Inflammatory macrophage (primary cell): ENCODE measurements at places on chromosomes 16 and 17.

GRCh38 chr17:39349246-39349645 lies 52.2 kb downstream of the FBXL20 start:
- DNase-seq: no peak

DNA sequence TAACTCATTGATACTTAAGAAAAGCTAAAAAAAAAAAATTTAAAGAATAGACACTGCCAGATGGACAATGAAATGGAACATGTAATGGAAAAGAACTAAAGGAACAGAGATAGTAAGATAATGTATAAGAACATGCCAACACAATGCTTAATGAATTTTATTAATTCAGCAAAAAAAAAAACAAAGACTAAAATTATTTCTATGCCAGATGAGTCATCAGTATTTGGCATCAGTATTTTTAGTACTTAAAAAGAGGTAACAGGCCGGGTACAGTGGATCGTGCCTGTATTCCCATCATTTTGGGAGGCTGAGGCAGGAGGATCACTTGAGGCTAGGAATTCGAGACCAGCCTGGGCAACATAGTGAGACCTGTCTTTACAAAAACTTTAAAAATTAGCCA lies 168.5 kb downstream of the CYB561 start:
- no peak for DNase-seq

DNA sequence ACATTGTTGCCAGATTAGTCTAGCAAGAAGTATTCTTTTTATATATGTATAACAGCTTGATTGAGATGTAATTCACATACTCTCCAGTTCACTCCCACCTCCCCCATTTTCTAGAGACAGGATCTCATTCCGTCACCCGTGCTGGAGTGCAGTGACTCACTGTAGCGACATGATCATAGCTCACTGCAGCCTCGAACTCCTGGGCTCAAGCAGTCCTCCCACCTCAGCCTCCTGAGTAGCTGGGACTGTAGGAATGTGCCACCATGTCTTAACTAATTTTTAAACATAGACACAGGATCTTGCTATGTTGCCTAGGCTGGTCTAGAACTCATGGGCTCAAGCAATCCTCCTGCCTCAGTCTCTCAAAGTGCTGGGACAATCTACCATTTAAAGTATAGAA lies 3.3 kb upstream of the RSAD1 start:
- no peak for DNase-seq

GRCh38 chr16:10324210-10324609 lies 61.7 kb upstream of the ATF7IP2 start:
- no peak for DNase-seq

DNA sequence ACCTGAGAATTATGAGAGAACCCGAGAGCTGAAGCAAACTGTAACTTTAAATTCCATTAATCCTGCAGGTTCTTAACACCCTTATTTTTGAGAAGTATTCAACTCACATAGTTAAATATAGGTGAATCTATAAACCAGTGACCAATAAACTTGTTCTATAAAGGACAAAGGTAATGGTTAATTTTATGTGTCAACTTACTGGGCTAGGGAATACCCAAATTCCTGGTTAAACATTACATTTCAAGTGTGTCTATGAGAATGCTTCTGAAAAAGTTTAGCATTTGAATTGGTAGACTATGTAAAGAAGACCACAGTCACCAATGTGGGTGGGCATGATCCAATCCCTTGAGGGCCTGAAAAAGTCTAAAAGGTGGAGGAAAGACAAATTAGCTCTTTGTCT lies 99.1 kb downstream of the KCNJ2 start:
- DNase-seq: no peak

DNA sequence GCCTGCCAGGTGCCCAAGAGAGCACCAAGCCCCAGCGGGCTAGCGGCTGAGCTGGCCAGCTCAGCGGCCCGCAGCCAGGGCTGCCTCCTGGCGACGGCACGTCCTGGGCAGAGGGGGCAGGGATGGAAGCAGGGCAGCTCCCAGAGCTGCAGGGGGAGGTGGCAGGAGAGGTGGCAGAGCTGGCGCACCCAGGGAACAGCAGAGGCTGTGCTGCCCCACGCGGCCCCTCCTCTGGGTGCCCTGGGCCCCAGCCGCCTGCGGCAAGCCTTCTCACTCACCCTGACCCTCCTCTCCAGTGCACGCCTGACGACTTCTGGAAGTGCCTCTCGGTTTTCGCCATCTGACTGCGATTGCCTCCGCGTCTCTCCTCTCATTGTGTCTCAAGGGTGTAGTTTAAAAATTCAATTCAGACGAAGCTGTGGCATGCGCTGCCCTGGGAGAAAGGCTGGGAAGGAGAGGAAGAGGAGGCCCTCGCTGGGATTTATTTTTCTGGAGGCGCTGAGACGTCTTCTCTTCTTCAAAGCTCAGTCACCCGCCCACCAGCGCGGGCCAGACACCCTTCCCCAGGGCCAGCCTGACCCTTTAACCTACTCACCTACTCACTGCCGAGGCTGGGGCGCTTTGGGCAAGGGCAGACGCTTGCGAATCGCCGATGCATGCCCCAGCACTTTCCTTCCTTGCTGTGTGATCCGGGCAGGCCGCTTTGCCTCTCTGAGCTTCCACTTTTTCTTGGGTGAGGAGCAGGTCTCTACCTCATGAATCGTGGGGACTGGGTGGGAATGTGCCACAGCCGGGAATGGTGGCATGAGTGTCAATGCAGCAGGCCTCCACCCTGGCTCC lies 24.9 kb downstream of the GSE1 start:
- DNase-seq: no peak

- DNase-seq: no peak
These were observed 3.5 kb downstream of the ELMO3 start for GRCh38 chr16:67202426-67202825.

DNA sequence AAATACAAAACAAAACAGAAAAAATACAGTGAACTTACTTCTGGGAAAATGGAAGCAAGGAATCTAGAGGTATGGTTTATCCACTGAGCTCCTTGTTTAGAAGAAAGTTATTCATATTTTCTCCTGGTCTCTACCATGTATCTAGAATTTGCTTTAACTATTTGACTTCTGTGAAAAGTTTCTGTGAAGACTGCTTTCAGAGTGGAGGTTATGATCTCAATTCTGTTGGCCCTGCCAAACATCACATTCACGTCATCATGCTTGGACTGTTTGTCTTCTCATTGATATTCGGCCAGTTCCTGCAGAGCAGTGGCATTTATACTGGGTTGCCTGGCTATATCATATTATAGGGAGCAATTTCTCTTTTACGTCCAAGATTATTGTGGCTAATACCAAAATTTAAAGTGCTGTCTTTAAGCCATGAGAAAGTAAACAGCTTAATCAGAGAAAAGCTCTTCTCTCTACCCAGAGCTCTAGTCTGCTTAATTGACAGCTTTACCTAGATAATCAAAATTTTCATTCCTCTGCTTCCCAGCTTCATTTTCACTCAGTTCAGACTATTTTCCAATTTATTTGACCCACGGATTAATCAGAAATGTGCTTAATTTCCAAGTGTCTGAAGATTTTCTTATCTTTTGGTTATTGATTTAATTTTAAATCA lies at the start of gene ABCA8:
Gene ABCA8, minus strand, starts transcription at position 212 of the 661 bp plus-strand sequence. CDS start 13,358 bp downstream, outside the sequence.
- DNase-seq: no peak

DNA sequence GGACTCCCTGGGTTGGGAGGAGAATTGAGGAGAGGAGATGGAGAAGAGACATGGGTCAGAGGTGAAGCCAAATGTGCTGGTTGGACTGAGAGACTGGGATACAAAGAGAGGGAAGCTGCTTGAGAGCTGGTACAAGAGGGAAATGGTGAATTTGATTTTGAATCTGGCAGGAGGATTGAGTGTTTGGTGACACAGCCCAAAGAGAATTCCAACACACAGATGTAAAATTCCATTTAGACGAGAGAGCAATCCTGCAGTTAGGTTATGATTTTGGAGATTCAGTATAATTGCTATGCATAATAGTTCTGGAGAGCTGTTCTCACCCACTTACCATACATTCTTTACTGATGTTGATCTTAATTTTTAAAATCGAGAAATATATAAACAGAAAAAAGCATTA lies 57.7 kb downstream of the HSD17B2 start:
- no peak for DNase-seq
